ENCODE measurements at places on chromosomes 16 and 17. TPM values are rescaled to one million over a fixed set of nuclear protein-coding genes. Genes with fewer than 3 reads are reported as not detected.

- no peaks in the 10 kb centered on the region for H3K36me3 ChIP-seq
- peaks cover 9% of the 10 kb centered on the region for H3K4me1 ChIP-seq
- peak; percentile 76 for DNase-seq
- no peak overlapping the region for H3K27ac ChIP-seq
- H3K4me3 ChIP-seq: peak overlapping the region; percentile 30
These were observed 12.6 kb upstream of the CLUH start for GRCh38 chr17:2723997-2724783.

- peak; percentile 85 for DNase-seq
- peaks cover 2% of the 10 kb centered on the region for H3K27me3 ChIP-seq
- no peak overlapping the region for H3K4me3 ChIP-seq
- no peak overlapping the region for H3K27ac ChIP-seq
These were observed 145.8 kb upstream of the CDH5 start for GRCh38 chr16:66220702-66221101.

Gene KRT20
- not detected for total RNA-seq

GRCh38 chr17:1123921-1124715 lies 55.7 kb downstream of the ABR start:
- H3K4me1 ChIP-seq: peaks cover 28% of the 10 kb centered on the region
- DNase-seq: no peak
- H3K27ac ChIP-seq: no peak overlapping the region

DNA sequence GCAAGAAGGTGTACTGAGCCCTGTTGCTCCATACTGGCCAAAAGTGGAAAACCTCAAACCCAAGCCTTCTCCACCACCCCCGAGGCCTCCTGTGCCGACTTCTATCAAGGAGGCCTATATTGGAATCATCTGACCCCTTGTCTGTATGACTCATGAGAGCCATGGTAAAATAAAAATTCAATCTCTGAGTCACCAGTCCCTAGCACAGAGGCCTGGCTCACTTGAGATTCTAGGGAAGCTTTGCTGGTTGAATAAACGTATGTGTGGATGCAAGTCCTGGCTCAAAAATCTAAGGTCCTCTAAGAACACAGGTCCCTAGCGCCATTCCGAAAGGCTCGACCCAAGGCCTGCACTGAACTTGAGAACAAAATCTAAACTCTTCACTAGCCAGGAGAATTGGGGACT lies 15.0 kb downstream of the NSMCE1 start:
- peaks cover 24% of the 10 kb centered on the region for H3K36me3 ChIP-seq
- no peak overlapping the region for H3K4me3 ChIP-seq
- H3K4me1 ChIP-seq: peaks cover 3% of the 10 kb centered on the region
- H3K27ac ChIP-seq: no peak overlapping the region

DNA sequence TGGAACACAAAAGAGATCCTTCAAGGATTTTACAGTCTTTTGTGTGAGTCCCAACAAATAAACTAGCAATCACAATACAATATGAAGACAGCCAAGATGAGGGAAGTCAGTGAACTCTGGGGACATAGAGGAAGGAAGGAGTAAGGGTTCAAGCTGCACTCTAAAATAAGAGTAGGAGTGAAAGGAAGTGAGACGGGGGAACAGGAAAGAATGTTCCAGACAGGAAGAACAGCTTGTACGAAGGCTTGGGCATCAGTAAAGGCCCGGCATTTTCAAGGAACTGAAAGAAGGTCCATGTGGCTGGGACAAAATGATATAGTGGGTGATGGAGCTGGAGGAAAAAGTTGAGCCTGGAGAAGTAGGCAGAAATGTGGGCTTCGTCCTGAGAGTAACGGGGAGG lies 4.5 kb downstream of the CCL17 start:
- peaks cover 31% of the 10 kb centered on the region for H3K4me1 ChIP-seq
- peak; percentile 62 for DNase-seq
- H3K36me3 ChIP-seq: no peaks in the 10 kb centered on the region
- no peak overlapping the region for H3K27ac ChIP-seq
- H3K4me3 ChIP-seq: no peak overlapping the region

Gene CCDC182
- total RNA-seq: not detected

Gene XPO6
- 45.8 TPM for total RNA-seq

GRCh38 chr17:35255316-35255715 lies 12.4 kb downstream of the SLFN5 start:
- H3K4me1 ChIP-seq: peaks cover 6% of the 10 kb centered on the region
- DNase-seq: no peak
- no peak overlapping the region for H3K4me3 ChIP-seq
- peaks cover 16% of the 10 kb centered on the region for H3K36me3 ChIP-seq
